Osteocyte (in vitro differentiated cells): ENCODE measurements at places on chromosomes 3 and 15.

- DNase-seq = no peak
Measured at GRCh38 chr3:18442756-18443664, 17.9 kb upstream of the SATB1 start.

GRCh38 chr15:100254691-100255090 is 87.1 kb downstream of the ADAMTS17 start:
- peak; percentile 60 for DNase-seq

- DNase-seq = no peak
Measured at GRCh38 chr3:183641882-183642281, 6.5 kb downstream of the KLHL24 start.

DNA sequence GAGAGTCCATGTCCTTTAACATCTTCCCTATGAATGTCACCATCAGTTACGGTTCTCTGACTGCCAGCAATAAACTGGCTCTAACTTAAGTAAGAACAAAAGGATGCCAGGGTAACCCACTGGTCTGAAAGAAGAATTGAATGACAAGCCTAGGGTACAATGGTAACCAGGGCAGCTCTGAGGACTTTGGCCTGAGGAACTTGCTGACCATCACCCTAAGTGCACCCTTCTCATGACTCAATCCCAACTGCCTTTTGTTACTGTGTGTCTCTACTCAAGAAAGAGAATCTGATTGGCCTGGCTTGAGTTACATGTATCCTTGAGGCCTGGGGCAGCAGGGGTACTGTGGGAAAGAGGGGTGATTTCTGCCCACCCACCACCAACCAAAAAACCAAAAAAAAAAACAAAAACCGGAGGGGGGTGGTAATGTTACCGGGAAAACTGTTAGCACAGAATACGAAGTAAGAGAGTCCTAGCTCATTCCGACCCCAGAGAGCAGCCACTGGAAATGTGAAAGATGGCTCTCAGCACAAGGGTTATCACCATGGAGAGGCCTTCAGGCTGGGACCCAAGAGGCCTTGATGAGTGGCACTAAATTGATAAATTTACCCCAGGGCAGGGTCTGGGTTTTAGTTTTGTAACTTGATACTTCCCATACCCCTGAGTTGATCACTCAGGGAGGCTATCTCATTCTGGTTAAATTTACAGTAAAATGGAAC is 9.3 kb upstream of the SLC28A1 start:
- DNase-seq = no peak

- no peak for DNase-seq
Measured at GRCh38 chr3:52237657-52238172, 1.2 kb downstream of the TWF2 start.

DNA sequence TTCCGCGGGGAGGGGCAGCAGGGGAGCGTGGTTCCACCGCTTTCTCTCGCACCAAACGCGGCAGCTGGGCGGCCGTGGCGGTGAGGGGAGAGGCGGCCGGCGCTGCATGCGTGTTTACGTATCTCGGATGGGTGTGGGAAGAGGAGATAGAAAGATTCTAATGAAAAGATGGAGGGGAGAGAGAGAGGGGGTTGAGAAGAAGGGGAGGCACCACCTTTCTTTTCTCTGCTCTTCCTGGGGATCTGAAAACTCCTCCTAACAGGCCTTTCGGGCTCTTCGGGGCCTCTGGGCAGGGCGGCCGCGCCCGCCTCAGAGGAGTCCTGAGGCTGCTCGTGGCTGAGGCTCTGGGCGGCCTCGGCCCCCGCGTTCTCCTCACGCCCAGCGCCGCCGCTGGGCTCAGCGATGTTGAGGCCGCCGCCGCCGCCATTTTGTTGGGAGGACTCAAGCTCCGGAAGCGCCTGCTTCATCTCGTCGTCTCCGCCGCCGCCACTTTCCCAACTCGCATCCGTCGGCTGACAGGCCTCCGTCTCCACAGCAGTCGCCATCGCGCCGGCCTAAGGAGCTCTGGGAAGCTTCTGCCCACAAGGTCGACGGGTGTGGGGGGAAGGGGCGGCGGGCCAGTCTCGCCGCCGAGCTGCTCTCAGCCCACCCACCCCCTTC is 473 bp downstream of the TASOR start:
- peak; percentile 91 for DNase-seq

- DNase-seq = no peak
Measured at GRCh38 chr15:60278879-60279278, 118.9 kb downstream of the ANXA2 start.
